ENCODE measurements at places on chromosomes 1 and 21.
A peak's percentile ranks its signal among the peaks of the same experiment; 100 is the strongest.

- no peak for DNase-seq
These were observed 33.0 kb upstream of the TP53BP2 start for GRCh38 chr1:223878598-223879325.

GRCh38 chr1:61247881-61248752, 165.8 kb downstream of the NFIA start:
- DNase-seq = no peak

GRCh38 chr21:45011911-45012661, 62.3 kb upstream of the ADARB1 start:
- no peak for DNase-seq

- DNase-seq = no peak
These were observed 53.2 kb downstream of the SPSB1 start for GRCh38 chr1:9345922-9346321.

DNA sequence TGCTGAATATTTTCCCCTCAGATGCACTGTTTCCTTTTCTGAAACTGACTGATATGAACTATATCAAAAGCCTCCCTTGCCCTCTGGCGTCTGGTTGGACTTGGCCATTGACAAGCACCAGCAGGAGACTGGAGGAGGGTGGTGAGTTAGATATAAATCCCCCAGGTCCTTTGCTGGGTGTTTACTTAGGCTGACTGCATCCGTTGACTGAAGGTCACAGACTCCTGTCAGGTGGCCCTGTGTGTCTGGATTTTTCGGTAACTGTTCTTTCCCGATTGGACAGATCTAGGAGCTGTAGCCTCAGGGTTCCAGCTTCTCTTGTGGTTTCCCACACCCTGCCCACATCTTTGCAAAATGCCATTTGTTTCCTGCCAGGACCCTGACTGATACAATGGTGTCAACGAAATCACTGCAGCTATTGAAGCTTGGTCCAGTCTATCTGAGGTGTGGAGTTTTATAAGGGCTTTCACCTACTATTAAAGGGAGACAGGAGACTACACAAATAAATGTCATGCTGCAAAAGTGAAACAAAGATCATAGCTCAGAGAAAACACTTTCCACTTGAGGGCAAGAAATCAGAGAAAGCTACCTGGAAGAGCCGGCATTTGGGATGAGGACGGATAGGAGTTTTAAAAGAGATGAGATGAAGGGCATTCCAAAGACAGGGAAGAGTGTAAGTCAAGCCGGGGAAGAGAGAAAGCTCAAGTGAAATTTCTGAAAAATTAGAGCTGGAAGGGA, 1.5 kb upstream of the MAGI3 start:
- no peak for DNase-seq

- no peak for DNase-seq
These were observed 4.1 kb downstream of the TEX38 start for GRCh38 chr1:46675549-46676314.

DNA sequence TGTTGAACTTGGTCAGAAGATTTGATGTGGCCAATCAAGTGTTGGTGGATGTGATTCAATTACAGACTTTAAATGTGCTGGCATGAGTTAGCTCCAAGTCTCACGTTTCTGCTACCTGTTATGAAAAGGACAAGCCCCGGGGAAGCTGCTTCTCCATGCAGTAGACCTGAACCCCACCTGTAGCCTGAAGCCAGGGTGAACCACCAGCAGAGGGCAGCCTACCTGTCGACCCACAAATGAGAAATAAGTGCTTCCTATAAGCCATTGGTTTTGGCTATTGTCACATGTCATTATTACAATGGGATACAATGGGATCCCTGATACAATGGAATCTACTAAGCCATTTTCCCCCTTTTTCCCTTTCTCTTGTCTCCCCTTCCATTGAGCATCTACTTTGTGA, 230.2 kb downstream of the PRDM2 start:
- peak; percentile 45 for DNase-seq

DNA sequence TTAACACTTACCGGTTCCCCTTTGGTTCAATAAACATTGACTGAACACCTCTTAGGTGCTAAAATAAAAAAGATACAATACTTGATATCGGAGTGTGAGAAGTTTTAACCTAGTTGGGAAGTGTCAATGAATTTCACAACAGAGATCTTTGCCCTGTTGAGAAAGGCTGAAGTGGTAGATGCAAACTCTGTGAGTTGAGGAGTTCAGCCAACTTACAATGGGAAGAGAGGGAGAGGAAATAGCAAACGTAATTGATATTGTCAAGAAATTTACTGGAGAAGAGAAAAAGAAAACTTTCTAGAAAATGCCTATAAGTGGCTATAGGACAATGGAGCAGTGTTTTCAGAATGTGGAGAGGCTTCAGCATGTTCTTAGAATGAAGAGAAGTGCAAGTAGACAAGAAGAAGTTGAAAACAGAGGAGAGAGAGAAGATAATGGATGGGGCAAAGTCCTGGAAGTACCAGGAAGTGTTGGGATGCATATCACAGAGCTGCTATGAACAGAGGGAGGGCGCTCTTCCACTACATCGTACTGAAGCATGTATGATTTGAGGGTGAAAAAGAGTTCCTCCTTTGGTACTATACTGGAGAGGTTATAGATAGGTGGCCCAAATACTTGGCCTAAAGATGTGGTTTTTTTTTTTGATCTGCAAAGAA, 48.9 kb downstream of the MEF2D start:
- DNase-seq = no peak

- DNase-seq = no peak
These were observed 7.0 kb downstream of the AKT3 start for GRCh38 chr1:243842978-243843511.

DNA sequence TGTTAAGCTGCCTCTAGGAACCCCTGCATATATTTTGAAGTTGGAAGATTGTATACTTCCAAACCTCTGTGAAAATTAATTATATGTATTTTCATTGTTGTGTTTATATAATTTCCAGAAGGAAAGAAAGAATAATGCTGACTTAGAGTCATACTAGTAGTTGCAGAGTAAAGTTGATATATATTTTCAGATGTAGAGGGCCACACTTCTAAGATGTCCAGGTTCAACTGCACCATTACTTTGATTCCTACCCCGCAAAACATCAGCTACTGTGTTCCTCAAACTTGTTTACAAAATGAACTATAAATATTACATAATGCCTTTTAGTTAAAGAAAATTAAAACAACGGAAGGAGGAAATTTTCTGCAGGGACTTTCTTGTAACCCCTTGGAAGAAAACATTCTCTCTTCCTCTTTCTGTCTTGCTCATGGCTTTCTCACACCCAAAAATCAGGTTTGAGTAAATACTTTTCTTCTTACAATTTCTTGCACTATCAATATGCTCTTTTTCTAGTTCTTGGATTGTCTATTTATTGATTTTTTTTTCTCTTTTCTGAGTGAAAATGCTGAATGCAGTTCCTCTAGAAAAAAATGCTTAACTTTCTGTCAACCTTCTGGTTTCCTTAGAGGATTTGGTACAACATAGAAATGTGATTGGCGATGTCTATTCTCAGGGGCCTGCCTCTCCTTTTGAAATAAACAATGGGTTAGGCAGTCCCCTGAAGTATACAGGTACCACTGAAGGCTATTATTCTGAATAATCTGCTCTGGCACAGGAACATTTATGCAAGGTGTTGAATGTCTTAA, 867.8 kb downstream of the TTLL7 start:
- DNase-seq = no peak

- DNase-seq = no peak
These were observed 15.1 kb upstream of the AIM2 start for GRCh38 chr1:159091607-159092031.

GRCh38 chr1:67831850-67832513, 1.3 kb downstream of the GNG12 start:
- DNase-seq = no peak

Data from iPS DF 6.9 (cell line).